ENCODE measurements at places on chromosomes 13 and 19. TPM values are rescaled to one million over a fixed set of nuclear protein-coding genes. Genes with fewer than 3 reads are reported as not detected.

VSTM2B gene
- not detected for total RNA-seq

GGN gene
- 0.40 TPM for total RNA-seq

TPTE2 gene
- total RNA-seq = 0.18 TPM

OXGR1 gene
- total RNA-seq = not detected

ZNF667 gene
- total RNA-seq = not detected

C2CD4C gene
- total RNA-seq = 0.08 TPM

CRX gene
- total RNA-seq = not detected

ZNF837 gene
- total RNA-seq = 1.7 TPM

HSPH1 gene
- total RNA-seq = 95.4 TPM

DENND1C gene
- 101 TPM for total RNA-seq

MYPOP gene
- 12.5 TPM for total RNA-seq

U2AF2 gene
- 213 TPM for total RNA-seq

ATP8B3 gene
- total RNA-seq = 22.5 TPM

BBC3 gene
- total RNA-seq = 17.3 TPM

CALM3 gene
- total RNA-seq = 465 TPM

CRLF1 gene
- not detected for total RNA-seq

SIAH3 gene
- total RNA-seq = 0.03 TPM

AZU1 gene
- total RNA-seq = not detected

EXOC3L2 gene
- not detected for total RNA-seq

PTPRH gene
- total RNA-seq = not detected

CLDND2 gene
- total RNA-seq = 6.4 TPM

CACNA1A gene
- 4.1 TPM for total RNA-seq

KISS1R gene
- total RNA-seq = 1.8 TPM

KLK11 gene
- total RNA-seq = not detected

EID2 gene
- 15.2 TPM for total RNA-seq

CEACAM4 gene
- not detected for total RNA-seq

FOSB gene
- 16.1 TPM for total RNA-seq

POSTN gene
- not detected for total RNA-seq

SRRM5 gene
- total RNA-seq = 0.45 TPM

SYNE4 gene
- 2.5 TPM for total RNA-seq

All from activated CD4-positive, alpha-beta memory T cell treated with anti-CD3 and anti-CD28 coated beads, Interleukin-2, amount 10 ng/mL, durations not matched to agents 7 days and 5 days (primary cell).